ENCODE measurements at places on chromosomes 6 and 20.

DNA sequence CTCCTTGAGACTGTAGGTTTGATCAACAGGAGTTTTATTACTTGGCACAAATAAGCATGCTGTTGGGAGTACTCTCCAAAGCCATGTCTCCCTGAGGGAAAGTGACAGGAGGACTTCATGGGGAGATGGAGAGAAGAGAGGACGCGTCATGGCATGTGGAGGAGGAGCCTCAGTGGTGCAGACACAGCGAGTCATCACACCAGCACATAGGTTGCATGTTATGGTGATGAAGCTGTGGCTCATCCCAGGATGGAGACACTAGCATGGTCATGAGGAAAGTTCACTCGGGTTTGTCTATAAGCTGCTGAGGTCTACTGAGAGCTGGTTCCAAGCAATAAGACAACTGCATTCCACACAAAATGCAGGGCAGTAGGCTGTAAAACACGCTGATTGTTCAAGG, 13.2 kb upstream of the SSTR4 start:
- no peak for DNase-seq

GRCh38 chr20:51446656-51447055, 95.9 kb downstream of the NFATC2 start:
- DNase-seq, result peak; percentile 84

DNA sequence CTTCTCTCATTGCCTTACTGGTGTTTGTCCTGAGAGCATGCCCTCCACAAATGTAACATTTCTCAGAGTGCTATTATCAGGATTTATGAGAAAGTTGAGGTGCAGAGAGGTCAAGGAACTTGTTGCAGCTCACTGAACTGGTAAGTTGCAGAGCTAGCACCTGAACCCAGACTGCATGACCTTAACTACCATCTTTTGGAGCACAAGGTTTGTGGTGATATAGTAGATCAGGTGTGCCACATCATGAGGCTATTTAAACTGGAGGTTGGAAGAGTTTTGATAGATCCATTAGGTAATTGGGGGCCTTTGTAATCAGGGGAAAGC, 112.0 kb upstream of the CITED2 start:
- DNase-seq, result no peak

GRCh38 chr20:23436681-23437080, 2.8 kb upstream of the CSTL1 start:
- no peak for DNase-seq

- no peak for DNase-seq
Observed at GRCh38 chr6:162068340-162068739, 659.2 kb downstream of the PRKN start.

DNA sequence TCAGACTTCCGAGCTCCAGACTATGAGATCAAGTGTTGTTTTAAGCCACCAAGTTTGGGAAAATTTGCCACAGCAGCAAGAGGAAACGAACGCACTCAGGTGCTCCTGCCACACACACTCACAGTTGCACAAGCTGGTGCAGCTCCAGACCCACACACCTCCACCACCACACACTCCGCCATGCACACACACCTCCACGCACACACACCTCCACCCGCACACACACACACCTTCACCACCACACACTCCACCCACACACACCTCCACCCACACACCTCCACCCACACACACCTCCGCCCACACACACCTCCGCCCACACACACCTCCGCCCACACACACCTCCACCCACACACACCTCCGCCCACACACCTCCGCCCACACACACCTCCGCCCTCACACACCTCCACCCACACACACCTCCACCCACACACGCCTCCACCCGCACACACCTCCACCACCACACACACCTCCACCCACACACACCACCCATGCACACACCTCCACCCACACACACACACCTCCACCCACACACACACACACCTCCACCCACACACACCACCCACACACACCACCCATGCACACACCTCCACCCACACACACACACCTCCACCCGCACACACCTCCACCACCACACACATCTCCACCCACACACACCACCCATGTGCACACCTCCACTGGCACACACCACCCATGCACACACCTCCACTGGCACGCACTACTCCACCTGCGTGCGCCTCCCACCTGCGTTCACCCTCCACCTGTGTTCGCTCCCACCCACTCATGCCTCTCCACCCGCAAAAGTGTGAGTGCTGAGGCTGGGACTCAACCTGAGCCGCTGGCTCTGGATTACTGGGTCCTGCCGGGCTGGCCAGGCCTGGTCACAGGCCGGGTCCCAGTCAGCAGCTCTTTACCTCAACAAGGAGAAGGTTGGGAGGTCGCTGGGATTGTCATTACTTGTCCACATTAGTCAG, 175.6 kb downstream of the BMP7 start:
- no peak for DNase-seq

- no peak for DNase-seq
Observed at GRCh38 chr6:159819932-159820640, 20.0 kb downstream of the PNLDC1 start.

- peak; percentile 61 for DNase-seq
Observed at GRCh38 chr6:112216662-112217551, 37.5 kb downstream of the LAMA4 start.

DNA sequence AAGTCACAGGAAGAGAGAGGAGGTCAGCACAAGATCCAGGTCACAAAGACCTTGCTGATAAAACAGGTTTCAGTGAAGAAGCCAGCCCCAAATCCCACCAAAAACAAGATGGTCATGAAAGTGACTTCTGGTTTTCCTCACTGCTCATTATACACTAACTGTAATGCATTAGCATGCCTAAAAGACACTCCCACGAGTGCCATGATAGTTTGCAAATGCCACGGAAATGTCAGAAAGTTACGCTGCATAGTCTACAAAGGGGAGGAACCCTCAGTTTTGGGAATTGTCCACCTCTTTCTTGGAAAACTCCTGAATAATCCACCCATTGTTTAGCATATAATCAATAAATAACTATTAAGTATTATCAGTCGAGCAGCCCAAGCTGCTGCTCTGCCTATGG, 427.2 kb downstream of the RFPL4B start:
- no peak for DNase-seq

- no peak for DNase-seq
Observed at GRCh38 chr6:106046116-106046853, 39.9 kb upstream of the PRDM1 start.

DNA sequence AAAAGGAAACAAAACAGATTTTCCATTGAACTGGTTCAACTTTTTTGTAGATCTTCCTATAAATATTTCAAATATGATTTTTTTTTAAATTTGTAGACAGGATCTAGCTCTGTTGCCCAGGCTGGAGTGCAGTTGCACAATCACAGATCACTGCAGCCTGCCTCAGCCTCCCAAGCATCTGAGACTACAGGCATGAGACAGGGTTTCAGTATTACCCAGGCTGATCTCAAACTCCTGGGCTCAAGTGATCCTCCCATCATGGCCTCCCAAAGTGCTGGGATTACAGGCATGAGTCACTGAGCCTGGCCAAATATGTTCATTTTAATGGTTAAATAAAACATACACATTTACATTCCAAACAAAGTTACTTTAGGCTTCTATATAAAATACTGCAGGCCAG, 33.6 kb downstream of the SAMHD1 start:
- DNase-seq, result no peak

- no peak for DNase-seq
Observed at GRCh38 chr6:5178806-5179205, 81.9 kb downstream of the LYRM4 start.

DNA sequence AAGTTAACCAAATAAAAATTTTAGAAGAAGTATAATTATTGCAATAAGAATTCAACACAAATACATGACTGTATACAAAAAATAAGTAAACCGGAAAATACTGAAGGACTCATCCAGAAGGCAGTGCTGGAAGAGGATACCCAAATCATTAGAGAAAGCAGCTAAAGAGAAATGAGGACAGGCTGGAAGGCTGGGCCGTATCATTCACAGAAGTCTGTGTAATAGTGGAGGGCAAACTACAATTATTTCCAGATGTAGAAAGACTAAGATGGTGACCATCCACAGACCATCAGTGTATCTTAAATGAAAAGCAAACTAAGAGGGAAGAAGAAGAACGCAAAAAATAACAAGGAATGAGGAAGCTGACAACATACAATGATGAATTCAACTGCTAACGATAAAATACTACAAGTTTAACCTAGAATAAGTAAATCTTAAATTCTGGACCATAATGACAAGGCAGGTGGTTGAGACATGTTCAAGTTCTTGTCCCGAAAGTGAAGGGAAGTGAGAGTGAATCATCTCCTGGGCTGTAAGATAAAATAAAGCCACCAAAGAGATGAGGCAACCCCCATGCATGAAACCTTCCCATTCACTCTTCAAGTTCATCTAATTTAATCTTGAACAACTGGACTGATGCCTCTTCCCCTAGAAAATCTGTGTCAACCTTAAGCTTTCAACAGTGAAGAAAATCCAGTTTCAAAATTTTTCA, 71.5 kb downstream of the SLC23A2 start:
- no peak for DNase-seq

DNA sequence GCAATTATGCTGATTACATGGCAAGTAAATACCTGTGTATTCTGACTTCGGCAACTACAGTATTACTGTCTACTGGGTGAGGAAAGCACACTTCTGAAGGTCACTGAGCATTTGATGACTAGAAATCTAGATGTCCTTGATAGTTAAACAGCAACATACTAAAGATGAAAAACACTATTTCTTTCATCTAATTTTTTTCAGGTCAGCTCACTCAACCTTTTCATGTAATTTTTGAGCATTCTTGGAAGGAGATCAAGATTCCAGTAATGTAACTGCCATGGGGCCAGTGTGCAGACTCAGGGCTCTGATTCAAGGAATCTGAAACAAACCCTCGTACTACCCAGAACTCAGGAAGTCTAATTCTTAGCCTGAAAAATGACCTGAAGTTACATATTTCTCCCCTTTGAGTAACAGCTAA, 222.6 kb upstream of the TAB2 start:
- DNase-seq, result no peak

- no peak for DNase-seq
Observed at GRCh38 chr6:135328136-135328535, 147.0 kb downstream of the MYB start.

DNA sequence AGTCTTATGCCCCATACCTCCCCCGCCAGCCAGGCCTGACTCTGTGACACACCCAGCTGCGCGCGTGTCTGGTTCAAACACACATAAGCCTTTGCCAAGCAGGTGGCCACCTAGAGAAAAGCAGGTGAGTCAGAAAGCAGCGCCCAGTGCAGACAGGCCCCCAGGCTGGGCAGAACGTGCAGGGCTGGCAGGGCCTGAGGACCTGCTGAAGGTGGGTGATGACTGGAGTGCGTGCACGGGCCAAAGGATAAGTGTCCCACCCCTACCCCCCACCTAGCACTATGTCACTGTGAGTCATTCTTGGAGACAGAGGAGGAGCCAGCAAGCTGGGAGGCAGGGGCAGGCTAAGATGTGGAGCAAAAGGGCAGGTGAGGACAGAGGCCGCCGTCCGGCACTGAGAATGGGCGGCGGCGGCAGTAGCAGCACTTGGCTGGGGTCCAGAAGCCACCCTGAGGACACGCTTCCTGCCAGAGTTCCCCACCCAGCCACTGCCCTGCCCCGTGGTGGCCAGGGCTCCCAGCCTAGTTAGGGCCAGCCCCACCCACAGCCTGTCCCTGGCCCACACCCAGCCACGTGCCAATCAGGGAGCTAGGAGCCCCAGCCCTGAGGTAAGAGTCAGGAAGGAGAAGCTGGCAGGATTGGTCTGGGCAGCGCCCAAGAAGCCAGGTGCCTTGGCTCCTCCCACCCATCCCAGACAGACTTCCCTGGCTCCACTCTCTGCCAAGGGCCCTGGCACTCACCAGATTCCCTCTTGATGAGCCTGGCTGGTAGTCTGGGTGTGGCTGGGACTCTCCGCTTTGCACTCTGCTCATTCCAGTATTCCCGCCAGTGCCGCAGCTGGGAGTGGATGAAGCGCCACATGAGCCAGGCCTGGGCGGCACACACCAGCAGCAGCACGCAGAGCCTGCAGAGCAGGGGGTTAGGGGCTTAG, 72.7 kb downstream of the TRAM2 start:
- DNase-seq, result peak; percentile 87

GRCh38 chr20:1448081-1448620, 18.5 kb downstream of the NSFL1C start:
- no peak for DNase-seq

DNA sequence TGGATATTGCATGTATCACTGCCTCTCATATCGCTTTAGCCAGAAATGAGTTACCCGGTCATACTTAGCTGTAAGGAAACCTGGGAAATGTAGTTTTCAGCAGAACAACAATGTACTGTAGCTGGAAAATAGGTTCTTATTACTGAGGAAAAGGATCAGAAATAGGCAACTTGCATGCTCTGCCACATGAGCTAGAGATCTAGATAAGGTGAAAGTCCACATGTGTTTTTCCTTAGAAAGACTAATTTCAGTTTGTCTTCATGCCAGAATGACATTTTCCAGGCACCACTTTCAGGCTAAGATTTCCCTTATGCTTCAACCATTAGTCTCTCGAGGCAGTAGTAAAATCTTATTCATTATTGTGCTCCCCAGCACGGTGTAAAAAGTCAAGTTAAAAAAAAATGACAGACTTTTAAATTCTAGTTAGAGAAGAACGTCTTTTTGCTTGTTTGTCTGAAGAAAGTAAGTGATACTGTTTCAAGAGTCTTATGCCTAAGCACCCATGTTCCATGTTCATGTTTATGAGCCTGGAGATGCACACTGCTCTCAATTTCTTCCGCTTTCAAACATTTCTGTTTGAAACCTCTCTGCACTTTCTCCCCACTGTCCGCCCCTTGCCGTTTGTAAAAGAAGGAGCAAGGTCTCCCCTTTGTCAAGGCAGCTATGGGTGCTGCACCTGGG, 67.6 kb downstream of the ZNF831 start:
- DNase-seq, result no peak

DNA sequence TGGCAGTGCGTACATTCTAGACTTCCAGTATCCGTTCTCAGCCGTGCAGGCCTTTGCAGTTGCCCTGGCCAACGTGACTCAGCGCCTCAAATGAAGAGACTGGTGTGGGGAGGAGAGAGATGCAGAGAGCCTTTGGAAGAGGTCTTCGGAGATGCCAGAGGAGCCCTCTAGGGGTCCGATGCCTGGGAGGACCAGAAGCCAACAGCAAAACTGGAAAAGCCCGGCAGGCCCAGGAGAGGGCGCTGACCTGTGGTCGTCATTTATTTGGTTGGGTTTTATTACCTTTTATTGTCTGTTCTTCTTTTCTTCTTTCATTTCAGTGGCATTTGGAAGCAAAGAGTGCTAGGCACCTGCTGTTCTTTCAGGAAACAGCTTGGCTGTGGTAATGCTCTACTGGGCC, 53.3 kb upstream of the TMEM181 start:
- no peak for DNase-seq

DNA sequence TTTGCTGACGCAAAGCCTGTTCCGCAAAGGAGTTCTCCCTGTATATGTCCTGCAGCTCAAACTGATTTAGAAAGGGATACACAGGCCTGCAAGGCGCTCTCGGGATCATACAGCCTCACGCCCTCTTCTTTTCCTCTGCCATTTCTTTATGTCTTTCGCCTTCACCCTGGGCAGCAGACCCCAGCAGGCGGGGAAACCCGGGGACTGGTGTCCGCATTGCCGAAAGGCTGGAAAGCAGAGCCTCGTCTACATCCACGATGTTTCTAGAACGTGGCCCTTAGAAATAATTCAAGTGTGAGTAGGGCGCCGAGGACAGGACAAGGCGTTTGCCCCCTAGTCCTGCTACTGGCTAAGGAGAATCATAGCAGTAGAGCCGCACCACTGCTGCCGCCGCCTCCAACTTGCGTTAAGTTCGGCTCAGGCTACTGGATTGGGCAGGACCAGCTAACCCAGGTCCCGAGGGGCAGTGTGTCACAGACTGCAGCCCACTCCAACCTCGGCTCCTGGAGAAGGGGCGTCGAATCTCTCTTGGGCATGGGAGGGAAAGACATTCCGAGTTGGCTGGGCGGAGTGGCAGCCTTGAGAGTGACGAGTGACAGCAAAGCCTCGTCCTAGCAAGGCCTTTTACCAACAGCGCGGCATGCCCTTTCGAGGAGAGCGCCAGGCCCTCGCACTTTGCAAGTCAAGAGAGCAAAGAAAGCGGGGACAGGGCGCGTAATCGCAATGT, 2.6 kb upstream of the TBX18 start:
- DNase-seq, result no peak

All from AG20443 (cell line).